ENCODE measurements at places on chromosomes 1 and 21. TPM values are rescaled to one million over a fixed set of nuclear protein-coding genes. Genes with fewer than 3 reads are reported as not detected.
A peak's percentile ranks its signal among the peaks of the same experiment; 100 is the strongest.

Gene ALX3
- not detected for total RNA-seq

DNA sequence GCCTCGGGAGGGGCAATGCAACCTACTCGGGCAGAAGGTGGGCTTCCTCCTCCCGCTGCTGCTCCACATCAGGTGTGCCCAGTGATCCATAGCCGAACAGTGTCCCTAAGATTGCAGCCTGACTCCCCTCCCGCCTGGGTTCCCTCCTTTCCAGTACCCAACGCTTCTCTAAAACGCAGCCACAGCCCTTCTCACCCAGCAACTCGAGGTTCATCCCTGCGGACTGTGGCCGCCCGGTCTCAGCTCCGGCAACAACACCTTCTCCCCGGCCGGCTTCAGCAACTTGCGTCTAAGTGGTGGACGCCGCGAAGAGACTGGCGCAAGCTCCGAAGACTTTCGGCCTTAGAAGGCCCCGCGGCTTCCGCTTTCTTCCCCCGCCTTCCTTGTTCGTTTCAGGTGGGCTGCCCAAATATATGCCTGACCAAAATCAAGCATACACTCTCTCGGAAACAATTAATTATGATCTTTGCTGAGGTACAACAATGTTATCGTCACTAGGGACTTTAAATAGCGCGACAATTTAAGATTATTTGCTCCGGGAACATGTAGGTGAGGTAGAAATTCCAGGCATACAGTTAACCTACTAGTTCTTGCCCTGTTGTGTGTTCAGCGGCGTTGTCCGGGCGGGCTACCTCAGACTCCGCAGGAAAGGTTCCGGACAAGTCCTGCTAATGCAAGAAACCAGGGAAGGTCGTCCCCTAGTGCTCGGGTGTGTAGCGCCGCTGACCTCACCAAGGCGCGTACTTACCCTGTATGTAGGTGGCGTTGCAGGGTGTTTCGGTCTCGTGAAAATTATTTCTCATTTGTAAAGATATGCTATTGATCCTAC, at the start of gene RBBP5:
TSS of gene RBBP5 (minus strand) at position 319 of the 829 bp plus-strand sequence. CDS start at position 214, 105 bp downstream.
- peak; percentile 97 for DNase-seq
- no peaks in the 10 kb centered on the region for H3K27me3 ChIP-seq
- H3K27ac ChIP-seq, result peak within 1 kb of the TSS; percentile 99

GRCh38 chr1:6129313-6129712, 50.8 kb downstream of the CHD5 start:
- no peak for DNase-seq
- H3K4me3 ChIP-seq, result no peak overlapping the region
- no peaks in the 10 kb centered on the region for H3K27me3 ChIP-seq
- no peaks in the 10 kb centered on the region for H3K4me1 ChIP-seq

- no peak for DNase-seq
- peaks cover 8% of the 10 kb centered on the region for H3K36me3 ChIP-seq
- H3K4me3 ChIP-seq, result no peak overlapping the region
- no peaks in the 10 kb centered on the region for H3K4me1 ChIP-seq
- H3K27ac ChIP-seq, result no peak overlapping the region
- H3K27me3 ChIP-seq, result no peaks in the 10 kb centered on the region
Measured at GRCh38 chr1:224317383-224318045, 12.5 kb downstream of the NVL start.

DNA sequence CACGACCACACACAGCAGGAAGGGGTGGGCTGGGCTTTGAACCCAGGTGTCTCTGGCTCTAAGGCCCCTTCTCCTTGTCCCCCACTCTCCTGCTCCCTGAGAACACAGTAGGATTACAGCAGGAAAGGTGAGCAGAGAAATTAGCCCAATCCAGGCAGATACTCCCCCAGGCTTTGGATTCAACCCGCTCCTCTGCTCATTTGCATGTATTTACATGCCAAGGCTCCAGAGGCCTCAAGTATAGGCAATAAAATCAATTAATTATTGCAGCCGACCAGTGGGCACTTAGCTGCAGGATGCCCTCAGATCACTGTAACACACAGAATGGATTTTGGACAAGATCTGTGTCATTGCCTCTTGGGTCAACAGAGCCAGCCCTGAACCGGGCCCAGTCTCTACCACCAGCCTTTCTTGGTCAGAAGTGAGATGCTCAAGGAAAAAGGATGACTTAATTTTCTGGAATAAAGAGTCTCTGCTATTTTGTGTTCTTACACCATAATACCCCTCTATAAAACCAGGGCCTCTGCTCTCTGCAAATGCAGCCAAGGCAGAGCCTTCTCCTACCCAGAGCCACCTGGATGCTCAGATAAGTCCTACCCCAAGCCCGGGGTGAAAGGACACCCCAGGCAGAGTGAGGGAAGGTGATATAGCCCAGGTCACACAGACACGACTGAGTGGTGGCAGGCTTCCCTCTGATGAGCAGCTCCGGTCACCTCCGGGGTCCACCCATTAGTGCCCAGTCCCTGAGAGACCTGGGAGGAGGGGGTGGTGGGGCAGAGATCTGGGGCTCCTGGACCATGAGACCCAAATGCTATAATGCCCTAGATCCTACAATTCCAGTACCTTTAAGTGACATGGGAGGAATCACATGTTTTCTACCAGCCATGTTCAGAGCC, 28.9 kb downstream of the MATN1 start:
- H3K4me3 ChIP-seq, result no peak overlapping the region
- H3K36me3 ChIP-seq, result no peaks in the 10 kb centered on the region
- no peak overlapping the region for H3K27ac ChIP-seq
- H3K4me1 ChIP-seq, result peaks cover 21% of the 10 kb centered on the region

GRCh38 chr1:145846201-145846612, 777 bp downstream of the NUDT17 start:
- no peak for DNase-seq
- peaks cover 37% of the 10 kb centered on the region for H3K36me3 ChIP-seq
- peak overlapping the region; percentile 32 for H3K27ac ChIP-seq
- H3K27me3 ChIP-seq, result no peaks in the 10 kb centered on the region

Gene HRNR
- not detected for total RNA-seq

Gene RHEX
- not detected for total RNA-seq

- no peak for DNase-seq
- H3K27ac ChIP-seq, result no peak overlapping the region
- H3K36me3 ChIP-seq, result no peaks in the 10 kb centered on the region
- H3K4me3 ChIP-seq, result no peak overlapping the region
Measured at GRCh38 chr1:235077163-235077540, 51.5 kb downstream of the TOMM20 start.

DNA sequence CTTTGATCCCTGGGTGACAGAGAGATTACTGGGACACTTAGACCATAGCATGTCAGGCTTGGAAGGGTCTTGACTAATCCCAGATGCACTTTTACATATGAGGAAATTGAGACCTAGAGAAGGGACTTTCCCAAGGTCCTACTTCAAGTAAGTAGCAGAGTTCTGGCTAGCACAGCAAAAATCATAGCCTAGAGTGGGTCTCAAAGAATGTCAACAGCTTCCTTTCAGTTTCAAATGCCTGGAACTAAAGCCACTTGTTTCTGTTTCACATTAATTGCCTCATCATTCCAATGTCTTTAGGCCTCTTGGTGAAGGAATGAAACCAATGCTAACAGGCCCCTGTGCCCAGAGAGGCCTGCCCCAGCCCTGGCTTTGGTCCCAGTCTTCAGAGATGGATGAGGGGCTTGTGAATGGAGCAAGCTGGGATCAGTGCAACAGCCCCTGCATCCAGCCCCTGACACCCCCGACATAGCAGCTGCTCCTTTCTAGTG, 26.6 kb downstream of the ATF3 start:
- no peaks in the 10 kb centered on the region for H3K27me3 ChIP-seq
- peaks cover 39% of the 10 kb centered on the region for H3K4me1 ChIP-seq
- H3K4me3 ChIP-seq, result no peak overlapping the region

Gene C1orf21
- 15.1 TPM for total RNA-seq

GRCh38 chr1:93615582-93616150, 66.0 kb downstream of the BCAR3 start:
- H3K27ac ChIP-seq, result peak overlapping the region; percentile 98
- H3K36me3 ChIP-seq, result no peaks in the 10 kb centered on the region
- peak overlapping the region; percentile 1 for H3K4me3 ChIP-seq
- peaks cover 67% of the 10 kb centered on the region for H3K4me1 ChIP-seq

Gene VWA1
- total RNA-seq, result 81.2 TPM

DNA sequence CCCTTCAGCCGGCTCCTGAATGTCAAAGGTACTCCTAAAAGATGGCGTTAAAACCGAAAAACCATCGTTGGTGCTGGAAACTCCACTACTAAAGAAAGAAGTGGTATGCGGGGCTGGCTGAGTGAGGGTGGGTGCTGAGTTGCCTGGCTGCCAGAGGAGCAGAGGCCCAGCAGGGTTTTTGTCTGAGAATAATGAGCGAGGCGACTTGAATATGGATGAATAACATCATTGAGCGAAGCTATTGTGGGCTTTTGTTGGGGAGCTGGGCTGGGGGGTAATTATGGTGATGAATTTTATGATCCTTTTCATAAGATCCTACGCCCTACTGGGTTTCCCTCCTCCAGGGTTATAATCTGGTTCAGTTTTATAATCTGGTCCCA, 2.0 kb downstream of the PDPN start:
- H3K36me3 ChIP-seq, result no peaks in the 10 kb centered on the region
- DNase-seq, result no peak
- H3K4me3 ChIP-seq, result peak overlapping the region; percentile 7

GRCh38 chr1:71587961-71588360, 507.1 kb upstream of the ZRANB2 start:
- no peaks in the 10 kb centered on the region for H3K4me1 ChIP-seq
- no peaks in the 10 kb centered on the region for H3K27me3 ChIP-seq
- H3K4me3 ChIP-seq, result no peak overlapping the region
- peak; percentile 4 for DNase-seq
- H3K36me3 ChIP-seq, result no peaks in the 10 kb centered on the region

DNA sequence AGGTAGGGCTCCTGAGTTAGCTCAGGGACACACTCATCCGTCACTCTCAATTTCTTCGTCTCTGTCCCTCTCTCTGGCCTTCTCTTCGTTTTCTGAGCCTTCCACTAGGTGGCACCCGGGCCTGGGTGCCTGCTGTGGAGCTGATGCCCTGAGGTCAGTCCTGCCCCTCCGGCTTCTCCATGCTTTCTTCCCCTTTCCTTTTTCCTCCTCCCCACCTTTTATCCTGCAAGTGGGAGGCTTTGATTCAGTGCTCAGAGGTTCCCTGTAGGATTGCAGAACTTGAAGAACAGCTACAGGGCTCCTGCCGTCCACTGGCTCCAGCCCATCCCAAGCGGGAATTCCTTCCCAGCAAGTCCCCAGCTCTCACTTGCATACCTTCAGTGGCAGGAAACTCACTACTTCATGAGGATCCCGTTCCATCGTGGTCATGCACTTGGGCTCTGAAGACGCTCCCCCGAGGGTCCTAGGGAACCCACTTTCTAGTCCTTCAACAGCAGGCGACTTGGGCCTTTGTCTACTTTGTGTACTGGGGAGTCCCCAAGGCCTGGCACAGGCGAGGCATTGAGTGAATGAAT, 45.6 kb downstream of the SRRM1 start:
- H3K27ac ChIP-seq, result no peak overlapping the region
- peaks cover 6% of the 10 kb centered on the region for H3K4me1 ChIP-seq
- H3K36me3 ChIP-seq, result no peaks in the 10 kb centered on the region
- no peak for DNase-seq
